ENCODE measurements at places on chromosomes 6 and 20.

DNA sequence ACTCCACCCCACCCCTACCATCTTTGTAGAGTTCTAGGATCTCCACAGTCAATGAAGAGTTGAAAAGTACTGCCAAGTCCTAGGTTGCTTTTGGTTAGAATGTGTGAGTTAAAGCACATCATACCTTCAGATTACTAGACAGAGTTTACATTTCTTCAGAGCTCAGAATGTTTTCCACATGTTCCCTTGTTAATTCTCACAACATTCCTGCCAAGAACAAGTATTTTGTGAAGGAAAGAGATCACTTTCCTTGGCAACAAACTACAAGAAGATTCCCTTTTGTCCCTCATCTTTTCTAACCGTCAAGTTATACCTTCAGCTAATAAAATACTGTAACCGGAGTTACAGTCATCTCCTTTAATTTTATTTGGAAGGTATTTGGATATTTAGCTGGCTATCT lies 266.8 kb downstream of the ZFAND3 start:
- DNase-seq = no peak

GRCh38 chr6:143221698-143222097 lies 161.0 kb downstream of the AIG1 start:
- no peak for DNase-seq

- no peak for DNase-seq
These were observed 145.9 kb upstream of the FBXL4 start for GRCh38 chr6:99093456-99094190.

- no peak for DNase-seq
These were observed 54.8 kb downstream of the CTCFL start for GRCh38 chr20:57470212-57470522.

- no peak for DNase-seq
These were observed 66.3 kb upstream of the KCNK16 start for GRCh38 chr6:39388606-39389483.

DNA sequence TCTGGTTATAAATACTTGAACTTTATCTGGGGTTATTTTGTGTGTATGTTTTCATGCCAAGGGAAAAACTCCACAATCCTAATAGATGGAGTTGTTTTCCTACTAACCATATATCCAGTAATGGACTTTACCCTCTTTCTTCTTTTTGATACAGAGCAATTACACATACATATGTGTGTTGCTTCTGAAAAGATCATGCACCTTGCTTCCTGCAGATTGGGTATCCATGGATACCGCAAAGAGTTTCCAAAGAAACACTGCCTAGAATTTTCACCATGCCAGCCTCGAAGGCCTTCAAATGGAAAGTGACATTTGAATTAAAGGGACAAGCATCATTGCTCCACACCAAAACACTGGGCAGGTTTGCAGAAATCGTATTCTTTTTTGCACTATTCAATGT lies 26.8 kb downstream of the HDDC2 start:
- no peak for DNase-seq

Data from stimulated activated CD4-positive, alpha-beta T cell treated with anti-CD3 and anti-CD28 coated beads, Interleukin-12 subunit alpha, Interleukin-12 subunit beta, amount 100 ng/mL, for 48 hours (primary cell).